ENCODE measurements at places on chromosomes 6 and 20.

DNA sequence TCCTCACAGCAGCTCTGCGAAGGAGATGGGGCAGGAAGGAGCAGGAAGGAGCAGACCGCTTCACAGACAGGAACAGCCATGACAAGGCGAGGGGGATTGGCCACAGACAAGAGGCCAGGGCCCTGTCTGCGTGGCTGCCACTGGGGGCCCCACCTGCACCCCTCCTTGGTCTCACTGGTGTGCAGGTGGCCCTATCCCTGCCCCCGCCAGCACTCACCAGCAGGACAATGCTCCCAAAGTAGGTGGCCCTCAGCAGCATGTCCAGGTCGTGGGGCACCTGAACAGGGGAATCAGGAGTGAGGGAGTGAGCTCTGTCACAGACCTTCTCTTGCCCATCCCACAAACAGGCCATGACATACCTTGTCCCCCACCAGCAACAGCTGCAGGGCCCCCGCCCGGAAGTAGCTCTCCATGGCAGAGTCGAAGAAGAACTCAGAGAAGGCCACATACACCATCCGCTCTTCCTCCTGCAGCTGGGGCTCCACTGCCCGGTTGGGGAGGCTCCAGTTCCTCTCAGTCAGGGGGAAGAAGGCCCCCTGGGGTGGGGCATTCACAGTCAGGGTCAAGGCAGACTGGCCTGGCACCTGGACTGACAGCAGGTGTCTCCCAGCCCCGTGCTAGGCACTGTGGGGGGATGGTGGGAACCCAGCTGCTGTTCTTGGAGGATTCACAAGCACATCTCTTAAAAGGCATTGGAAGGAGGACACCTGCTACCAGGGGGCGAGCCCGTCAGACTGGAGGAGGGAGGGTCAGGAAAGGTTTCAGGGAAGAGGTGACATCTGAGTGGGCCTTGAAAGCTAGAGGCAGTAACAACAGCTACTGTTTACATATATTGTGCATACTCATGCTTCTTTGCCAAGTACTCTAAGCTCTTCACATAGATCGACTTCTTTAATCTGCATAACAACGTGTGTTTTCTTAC is 7.1 kb downstream of the PLTP start:
- DNase-seq = no peak

DNA sequence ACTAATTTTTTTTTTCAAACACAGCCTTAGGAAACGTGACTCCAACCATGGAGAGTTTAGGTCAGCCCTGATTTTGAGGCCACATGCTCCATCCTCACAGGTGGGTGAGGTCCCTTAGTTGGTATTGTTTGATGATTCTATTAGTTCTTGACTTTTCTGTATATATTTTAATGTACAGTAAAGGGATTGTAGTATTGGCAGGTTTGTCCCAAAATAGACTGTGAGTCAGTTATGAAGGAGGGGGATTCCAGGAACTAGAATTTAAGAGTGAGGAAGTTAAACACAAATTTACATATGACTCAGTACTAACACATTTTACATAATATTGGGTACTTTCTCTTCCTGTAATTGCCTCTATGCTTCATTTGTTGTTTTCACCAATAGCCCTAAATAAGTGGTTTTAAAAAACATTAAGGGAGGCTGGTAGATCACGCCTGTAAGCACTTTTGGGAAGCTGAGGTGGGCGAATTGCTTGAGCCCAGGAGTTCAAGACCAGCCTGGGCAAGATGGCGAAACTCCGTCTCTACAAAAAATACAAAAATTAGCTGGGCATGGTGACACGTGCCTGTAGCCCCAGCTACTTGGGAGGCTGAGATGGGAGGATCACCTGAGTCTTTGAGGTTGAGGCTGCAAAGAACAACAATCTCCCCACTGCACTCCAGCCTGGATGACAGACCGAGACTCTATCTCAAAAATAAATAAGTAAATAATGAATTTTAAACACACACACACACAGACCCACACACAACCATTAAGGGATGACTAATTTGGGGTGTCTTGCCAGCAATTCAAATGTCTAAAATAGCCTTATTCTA is 81.8 kb downstream of the SGK1 start:
- peak; percentile 76 for DNase-seq

DNA sequence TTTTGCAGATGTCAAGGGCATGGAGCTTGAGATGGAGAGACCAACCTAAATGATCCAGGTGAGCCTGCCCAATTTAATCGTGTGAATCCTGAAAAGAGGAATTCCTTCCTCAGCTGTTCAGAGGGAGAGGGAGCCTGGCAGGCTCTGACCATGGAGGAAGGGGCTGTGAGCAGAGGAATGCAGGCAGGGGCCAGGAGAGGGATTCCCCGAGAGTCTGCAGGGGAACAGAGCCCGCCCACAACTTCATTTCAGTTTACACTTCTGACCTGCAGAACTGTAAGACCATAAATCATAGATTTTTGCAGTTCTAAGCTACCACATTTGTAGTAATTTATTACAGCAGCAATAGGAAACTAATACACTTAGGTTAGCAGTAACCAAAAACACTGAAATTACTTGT is 164.1 kb downstream of the TBXT start:
- DNase-seq = no peak

- no peak for DNase-seq
Measured at GRCh38 chr6:168599118-168599494, 158.1 kb downstream of the SMOC2 start.

- DNase-seq = no peak
Measured at GRCh38 chr20:3705970-3706739, 6.2 kb downstream of the SIGLEC1 start.

GRCh38 chr20:41308290-41308711 is 9.2 kb downstream of the ZHX3 start:
- peak; percentile 85 for DNase-seq

GRCh38 chr6:125174626-125175025 is 21.1 kb downstream of the TPD52L1 start:
- no peak for DNase-seq

DNA sequence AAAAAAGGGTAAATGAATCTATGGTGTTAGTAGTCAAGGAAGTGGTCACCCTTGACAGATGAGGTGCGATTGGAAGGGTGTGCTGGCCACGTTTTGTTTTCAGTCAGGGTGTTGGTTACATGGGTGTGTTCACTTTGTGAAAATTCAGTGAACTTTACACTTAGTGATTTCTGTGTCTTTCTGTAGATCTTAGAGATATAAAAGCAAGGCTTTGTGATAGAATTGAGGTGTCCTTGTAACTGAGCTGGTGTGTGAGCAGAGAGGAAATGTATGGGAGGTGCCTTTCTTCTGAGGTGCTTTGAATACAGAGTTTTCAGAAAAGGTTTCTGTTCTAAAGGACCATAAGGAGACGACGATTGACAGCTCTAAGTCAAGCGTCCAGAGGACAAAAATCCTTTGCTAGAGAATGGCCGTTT is 90.5 kb downstream of the SAMD3 start:
- DNase-seq = no peak

DNA sequence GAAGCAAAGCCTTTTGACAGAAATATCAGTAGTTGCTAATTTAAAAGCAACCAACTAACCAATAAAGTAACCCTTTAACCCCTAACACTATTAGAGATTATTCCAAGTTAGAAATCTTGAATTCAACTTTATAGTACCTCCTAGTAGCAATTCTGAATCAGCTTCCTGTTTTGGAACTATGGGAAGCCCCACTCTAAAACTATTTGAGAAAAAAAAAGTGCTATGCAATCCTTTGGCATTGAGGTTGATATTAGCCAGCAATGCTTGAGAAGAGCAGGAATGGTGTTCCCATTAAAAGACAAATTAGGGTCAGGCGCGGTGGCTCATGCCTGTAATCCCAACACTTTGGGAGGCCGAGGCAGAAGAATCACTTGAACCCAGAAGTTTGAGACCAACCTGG is 306.2 kb upstream of the ZFP64 start:
- DNase-seq = peak; percentile 10

GRCh38 chr6:3743541-3743940 is 8.0 kb downstream of the PXDC1 start:
- DNase-seq = no peak

- DNase-seq = peak; percentile 74
Measured at GRCh38 chr20:52083627-52084232, 107.8 kb downstream of the ZFP64 start.

GRCh38 chr6:9020001-9020400 is 584.7 kb upstream of the SLC35B3 start:
- DNase-seq = no peak

- DNase-seq = peak; percentile 44
Measured at GRCh38 chr6:108250240-108250866, 10.5 kb downstream of the SNX3 start.

GRCh38 chr6:133951881-133952814 is 876 bp upstream of the TBPL1 start:
- DNase-seq = peak; percentile 76

GRCh38 chr20:62724692-62725595 is 16.3 kb downstream of the NTSR1 start:
- DNase-seq = no peak

DNA sequence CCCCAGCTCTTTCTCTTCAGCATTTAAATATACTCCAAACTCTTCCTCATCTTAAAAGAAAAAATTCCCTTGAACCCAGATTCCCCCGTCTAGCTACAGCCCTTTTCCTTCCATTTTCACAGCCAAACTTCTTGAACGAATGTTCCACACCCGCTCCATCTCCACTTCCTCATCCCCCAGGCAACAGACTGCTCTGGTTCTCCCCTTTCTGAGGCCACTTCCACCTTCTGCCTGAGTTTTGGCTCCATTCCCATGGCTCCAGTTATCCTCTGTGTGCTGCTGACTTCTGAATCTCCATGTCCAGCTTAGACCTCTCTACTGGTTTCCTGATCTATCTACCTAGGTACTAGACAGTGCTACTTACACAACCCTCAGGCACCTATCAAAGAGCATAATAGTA is 106.4 kb downstream of the RALGAPA2 start:
- no peak for DNase-seq

GRCh38 chr6:93474733-93475179 is 55.4 kb upstream of the EPHA7 start:
- no peak for DNase-seq

- DNase-seq = no peak
Measured at GRCh38 chr6:69232008-69232407, 564.8 kb downstream of the LMBRD1 start.

GRCh38 chr6:145074805-145075204 is 660.5 kb downstream of the EPM2A start:
- no peak for DNase-seq

GRCh38 chr6:100833972-100834574 is 47.1 kb downstream of the ASCC3 start:
- peak; percentile 3 for DNase-seq

DNA sequence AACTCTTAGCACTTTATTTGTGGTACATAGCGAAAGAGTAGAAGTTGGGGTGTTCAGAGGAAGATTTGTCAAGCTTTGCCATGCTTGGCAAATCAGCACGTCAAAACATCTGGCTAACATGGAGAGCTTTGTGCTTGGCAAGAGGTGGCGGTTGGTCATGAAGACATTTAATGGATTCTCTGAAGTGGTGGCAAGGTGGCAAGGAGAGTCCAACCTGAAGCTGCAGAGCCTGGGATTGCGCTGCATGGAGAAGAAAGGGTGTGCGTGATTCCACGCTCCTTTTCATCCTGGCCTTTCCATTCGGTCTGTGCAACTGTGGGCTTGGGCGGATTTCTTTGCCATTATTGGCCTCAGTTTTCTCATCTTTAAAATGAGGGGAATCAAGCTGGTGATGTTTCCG is 3.1 kb downstream of the PYGB start:
- no peak for DNase-seq

DNA sequence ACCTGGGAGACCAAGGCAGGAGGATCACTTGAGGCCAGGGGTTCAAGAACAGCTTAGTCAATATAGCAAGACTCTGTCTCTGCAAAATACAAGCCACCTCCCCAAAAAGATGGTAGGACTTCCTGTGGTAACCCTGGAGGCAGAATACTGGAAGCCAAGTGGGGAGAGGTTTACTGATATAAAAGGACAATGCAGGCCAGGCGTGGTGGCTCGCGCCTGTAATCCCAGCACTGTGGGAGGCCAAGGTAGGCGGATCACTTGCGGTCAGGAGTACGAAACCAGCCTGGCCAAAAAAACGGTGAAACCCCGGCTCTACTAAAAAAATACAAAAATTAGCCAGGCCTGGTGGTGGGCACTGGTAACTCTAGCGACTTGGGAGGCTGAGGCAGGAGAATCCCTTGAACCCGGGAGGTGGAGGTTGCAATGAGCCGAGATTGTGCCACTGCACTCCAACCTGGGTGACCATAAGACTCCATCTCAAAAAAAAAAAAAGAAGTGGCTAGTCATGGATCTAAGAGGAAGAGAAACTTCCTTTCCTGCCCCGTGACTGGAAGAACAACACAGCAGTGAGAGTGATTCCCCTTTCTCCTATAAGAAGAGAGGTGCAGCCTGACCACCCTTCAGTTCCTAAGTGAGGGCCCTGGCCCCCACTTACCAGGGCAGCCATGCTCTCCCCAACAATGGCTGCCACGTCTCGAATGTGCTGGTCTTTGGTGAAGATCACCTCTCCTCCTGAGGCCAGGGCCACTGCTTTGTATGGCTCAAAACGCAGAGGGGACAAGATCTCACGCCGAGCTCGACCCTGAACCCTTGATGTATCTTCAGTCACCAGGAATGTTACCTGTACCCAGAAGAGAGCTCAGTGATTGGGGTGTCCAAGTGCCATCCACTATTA is 6.2 kb downstream of the SAPCD1 start:
- DNase-seq = no peak

GRCh38 chr6:151239603-151240035 is at the start of gene AKAP12:
Gene AKAP12, plus strand, starts transcription at chr6:151239967. Its CDS starts 596 bp downstream, at chr6:151240563.
- peak; percentile 68 for DNase-seq

DNA sequence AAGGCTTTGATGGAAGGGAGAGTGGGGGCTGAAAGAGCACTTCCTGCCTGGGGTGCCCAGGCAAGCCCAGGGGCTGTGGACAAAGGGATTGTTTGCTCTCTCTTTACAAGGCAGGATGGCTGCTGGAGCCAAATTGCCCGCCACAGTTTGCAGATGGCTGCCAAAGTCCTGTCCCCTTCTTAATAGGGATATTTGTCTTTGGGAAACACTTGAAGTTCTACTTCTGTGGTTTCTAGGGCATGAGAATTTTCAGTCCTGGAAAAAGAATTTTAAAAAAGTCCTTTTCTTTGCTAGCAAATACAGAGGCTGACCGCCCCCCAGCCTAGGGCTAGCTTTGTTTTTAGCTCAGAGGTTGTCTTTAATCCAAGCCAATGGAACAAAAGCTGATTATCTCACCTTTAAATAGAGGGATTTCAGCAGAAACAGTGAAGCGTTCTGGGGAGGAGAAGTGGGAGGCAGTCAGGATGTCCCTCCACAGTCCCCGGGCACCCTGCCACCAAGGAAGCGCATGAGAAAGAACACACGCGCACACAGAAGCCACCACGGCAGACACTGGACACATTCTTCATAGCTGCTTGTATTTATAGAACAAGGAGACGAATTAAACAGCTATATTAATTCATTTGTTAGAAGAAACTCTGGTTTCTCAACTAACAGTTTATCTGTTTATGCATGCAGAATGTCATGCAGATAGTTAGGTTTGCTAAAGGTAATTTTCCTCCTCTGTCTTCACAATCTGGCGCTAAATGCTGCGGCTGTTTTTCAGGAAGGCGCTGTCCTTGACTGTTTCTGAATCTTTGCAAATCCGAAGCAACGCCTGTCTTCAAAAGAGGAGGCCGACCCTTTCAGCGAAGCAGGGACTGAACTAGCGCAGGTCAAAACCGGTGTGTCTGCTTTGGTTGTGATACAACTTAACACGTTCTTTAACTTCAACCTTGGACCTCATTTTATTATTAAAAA is 736.9 kb downstream of the QKI start:
- DNase-seq = no peak
